ENCODE measurements at places on chromosomes 6 and 20. TPM values are rescaled to one million over a fixed set of nuclear protein-coding genes. Genes with fewer than 3 reads are reported as not detected.

The IL17F gene
- not detected for total RNA-seq

The KIFC1 gene
- total RNA-seq: 44.5 TPM

The HSPA1L gene
- 1.00 TPM for total RNA-seq

The TGM3 gene
- total RNA-seq: not detected

The ADGB gene
- not detected for total RNA-seq

The SIRPB1 gene
- 0.63 TPM for total RNA-seq

The CLVS2 gene
- total RNA-seq: 0.07 TPM

The WFDC2 gene
- total RNA-seq: 0.15 TPM

Data from A549 treated with DMSO at 1 μM for 4 hours (cell line).